Uterus (tissue), 4 donors: ENCODE measurements at places on chromosomes 3 and 15. TPM values are rescaled to one million over a fixed set of nuclear protein-coding genes. Genes with fewer than 3 reads are reported as not detected.

- DNase-seq, result no peak
Measured at GRCh38 chr3:160929595-160929994, 173.6 kb downstream of the PPM1L start.

DNA sequence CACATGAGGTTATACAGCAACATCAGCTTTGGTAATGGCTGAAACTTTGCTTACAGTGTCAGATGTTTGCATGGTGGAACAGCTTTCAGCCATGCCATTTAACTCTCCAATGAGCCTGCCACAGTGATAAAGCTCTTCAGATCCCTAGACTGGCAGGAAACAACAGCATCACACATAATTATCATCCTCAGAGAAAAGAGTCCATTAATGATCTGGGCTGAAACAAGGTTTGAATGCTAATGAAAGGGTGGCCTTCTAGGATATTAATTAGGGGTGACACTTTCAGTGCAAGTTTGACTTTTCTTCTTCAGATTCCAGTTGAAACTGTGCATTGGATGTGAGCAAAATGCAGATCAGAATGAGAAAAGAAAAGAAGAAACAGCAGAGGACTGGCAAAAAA lies 166.6 kb downstream of the IGSF11 start:
- no peak for DNase-seq

DNA sequence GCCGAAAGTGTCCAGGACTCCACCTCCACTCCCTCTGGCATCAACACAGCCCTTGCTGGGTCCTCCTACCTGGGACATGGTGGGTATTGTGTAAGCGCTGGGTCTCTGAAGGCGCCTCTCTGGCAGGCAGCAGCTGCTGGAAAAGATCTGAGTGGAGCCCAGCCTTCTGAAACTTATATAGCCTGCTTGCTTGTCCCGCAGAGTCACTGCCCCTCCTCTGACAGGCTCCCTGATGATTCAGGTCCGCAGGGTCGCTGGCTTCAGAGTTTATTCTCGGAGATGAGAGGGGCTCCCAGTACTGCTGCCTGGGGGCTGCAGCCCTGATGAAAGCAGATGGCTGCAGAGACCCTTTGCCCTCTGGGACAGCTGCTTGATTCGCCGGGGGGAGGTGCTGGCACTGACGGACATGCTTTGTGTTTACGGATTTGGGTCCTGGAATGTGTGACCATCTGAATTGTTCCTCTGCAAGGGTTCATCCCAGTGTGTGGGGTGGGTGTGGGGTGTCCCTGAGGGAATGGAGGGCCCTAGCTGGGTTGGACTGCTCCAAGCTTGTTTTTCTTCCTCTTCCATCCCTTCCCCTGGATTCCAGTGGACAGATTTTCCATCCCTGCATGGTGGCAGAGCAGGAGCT lies at the start of gene MUSTN1:
MUSTN1 (minus strand) TSS at position 149 of the 631 bp plus-strand sequence; CDS start at position 78, 71 bp downstream.
- DNase-seq, result peak; percentile 31

The NEK10 gene
- 0.88 TPM for total RNA-seq

The SLC2A2 gene
- not detected for total RNA-seq

- DNase-seq, result no peak
Measured at GRCh38 chr3:177145381-177145780, 51.9 kb downstream of the TBL1XR1 start.

- DNase-seq, result no peak
Measured at GRCh38 chr3:17088602-17089313, 204.0 kb downstream of the PLCL2 start.

The HIGD2B gene
- total RNA-seq, result not detected

DNA sequence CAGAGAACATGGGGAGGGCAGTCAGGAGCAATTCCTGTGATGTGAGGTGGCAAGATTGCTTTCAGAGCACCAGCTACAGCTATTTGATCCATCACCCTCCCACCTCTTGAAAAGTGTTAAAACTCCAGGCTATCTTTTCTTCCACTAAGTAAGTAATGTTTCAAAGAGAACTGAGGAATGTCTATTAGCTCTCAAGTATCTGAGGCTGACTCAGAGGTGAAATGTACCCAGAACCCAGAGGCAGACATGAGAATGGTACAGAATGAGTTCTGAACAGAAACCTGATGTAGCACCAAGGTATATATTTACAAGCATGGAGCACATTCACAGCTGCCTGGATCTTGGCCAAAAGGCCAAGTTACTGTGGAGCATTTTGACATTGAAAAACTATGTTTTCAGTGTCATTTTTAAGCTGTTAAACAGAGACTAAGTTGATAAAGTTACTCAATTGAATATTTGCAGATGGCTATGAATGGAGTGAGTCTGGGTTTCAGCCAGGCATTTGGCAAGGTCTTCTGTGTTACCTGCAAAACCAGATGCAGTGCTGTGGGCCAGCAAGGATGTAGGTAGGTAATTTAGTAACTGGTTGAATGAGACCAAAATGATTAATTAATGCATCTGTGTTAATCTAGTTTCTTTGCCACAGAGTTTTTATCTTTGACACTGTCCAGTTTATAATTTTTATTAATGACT lies 227.7 kb upstream of the CD96 start:
- no peak for DNase-seq
